Kidney epithelial cell (primary cell): ENCODE measurements at places on chromosomes 5 and 9. TPM values are rescaled to one million over a fixed set of nuclear protein-coding genes. Genes with fewer than 3 reads are reported as not detected.

- no peak for DNase-seq
These were observed 47.5 kb downstream of the SLC44A1 start for GRCh38 chr9:105291938-105292337.

DNA sequence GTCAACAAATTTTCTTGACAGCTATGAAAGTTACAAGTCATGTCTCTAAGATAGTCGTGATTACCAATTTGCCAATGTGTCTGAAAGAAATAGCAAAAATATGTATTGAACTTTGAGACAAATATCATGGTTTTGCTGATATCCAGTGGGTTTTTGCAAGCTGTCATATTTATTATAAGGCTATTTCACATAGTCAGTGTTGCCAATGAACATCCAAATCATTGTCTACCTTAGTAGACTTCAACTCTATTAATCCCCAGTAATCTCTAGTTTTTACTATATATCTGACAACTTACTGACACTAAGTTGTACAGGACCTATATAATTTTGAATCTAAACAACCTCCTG is 203.2 kb downstream of the TSSK1B start:
- no peak for DNase-seq

DNA sequence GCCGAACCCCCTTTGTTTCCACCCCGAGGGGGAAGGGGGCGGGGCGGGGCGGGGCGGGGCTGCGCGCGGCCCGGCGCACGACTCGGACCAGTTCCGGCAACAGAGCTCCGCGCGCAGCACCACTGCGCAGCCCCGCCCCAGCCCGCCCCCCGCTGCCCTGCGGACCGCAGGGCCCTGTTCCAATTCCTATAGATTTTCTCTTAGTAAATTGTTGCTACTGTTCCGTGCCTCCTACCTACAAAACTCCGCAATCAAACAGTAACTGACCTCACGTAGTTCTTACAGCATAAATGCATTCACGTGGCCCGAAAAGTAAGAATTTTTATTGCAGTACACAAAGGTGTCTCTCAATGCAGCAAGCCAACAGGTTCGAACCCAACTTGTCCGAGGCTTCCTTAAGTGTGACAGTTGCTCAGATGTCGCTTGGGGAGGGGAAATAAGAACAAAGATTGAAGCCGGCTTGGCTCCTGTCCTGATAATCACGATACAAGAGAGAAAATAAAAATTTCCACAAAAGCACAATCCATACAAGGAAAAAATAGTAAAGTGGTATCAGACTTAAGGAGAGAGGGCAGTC is 1.2 kb upstream of the RNF38 start:
- DNase-seq, result no peak

DNA sequence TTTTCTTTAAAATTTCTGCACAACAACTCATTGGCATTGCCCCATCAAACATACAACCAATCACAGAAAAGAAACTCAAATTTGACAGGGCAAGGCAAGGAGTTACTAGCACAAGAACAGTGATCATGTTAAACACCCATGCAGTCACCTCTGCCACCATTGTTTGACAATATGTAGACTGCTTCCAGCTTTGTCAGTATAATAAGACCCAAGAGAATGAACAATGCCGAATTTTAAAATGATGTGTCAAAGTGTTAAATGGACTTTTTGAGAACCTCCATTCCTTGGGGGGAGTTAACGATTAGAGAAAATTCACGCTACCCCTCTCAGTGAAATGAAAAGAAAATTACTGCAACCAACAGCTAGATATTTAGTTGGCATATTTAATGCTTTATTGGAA is 109.2 kb downstream of the SEMA6A start:
- no peak for DNase-seq

DNA sequence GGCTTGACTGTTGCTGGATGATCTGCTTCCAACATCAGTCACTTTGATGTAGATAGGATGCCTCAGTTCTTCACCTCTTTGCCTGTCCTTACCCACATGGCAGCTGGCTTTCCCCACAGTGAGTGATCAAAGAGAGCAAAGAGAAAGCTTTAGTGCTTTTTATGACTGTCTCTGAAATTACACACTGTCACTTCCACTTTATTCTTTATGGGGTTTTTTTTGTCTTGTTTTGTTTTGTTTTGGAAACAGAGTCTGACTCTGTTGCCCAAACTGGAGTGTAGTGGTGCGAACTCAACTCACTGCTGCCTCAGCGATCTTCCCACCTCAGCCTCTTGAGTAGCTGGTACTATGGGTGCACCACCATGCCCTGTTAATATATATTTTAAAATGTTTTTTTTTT is 32.4 kb upstream of the C5orf24 start:
- no peak for DNase-seq

DNA sequence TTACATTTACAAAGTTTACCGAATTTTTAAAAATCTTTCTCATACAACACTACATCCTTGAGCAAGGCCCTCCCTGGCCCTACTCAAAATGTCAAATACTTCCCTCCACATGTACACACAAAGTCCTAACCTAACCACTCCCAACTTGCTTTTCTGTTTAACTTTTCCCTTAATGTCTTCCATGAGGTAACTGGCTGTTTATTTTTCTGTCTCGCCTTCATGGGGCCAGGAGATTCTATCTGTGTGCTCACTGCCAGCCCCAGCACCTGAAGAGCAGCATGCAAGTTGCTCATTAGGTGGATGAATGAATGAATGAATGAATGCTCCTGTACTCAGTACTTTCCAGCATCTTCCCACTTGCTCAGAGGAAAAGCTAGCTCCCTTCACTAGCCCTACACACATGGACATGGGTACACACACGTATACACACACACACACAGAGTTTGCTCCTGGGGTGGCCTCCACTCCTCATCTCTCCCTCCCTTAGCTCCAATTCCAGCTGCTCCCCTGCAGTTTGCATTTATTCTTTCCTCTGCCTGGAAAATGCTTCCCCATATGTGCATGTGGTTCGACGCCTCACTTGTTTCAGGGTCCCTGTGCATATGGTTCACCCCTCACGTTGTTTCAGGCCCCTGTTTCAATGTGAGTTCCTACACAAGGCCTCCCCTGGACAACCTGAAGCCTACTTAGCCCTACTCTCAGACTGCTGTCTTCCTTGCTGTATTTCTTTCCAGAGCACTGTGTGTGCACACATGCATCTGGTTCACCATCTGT is 165.2 kb downstream of the ROR2 start:
- DNase-seq, result no peak

GRCh38 chr5:178784391-178784790 is 53.9 kb upstream of the ZNF354A start:
- DNase-seq, result no peak

GRCh38 chr9:98445576-98445975 is 190.1 kb upstream of the TBC1D2 start:
- no peak for DNase-seq

GRCh38 chr9:93576258-93577077 is at the start of gene PHF2:
PHF2 (plus strand) TSS chr9:93576584; CDS start chr9:93576774, 190 bp downstream.
- no peak for DNase-seq

DNA sequence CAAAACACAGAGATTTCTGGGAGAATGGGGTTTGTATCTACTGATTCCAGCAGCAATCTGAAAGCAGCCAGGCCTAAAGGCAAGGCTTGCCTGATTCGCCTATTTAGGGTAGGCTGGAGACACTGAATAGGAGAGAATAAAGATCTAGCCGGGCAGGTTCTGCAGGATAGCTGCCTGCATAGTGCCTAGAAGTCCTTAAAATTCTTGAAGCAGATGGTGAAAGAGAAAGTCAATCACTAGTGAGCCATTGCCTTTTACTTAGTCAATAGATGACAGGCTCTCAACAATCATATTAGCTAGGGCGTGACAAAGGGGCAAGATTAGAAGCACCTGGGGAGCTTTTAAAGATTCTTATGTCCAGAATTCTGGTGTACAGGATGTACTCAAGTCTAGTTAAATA is 522.7 kb downstream of the HTR1A start:
- DNase-seq, result no peak

DNA sequence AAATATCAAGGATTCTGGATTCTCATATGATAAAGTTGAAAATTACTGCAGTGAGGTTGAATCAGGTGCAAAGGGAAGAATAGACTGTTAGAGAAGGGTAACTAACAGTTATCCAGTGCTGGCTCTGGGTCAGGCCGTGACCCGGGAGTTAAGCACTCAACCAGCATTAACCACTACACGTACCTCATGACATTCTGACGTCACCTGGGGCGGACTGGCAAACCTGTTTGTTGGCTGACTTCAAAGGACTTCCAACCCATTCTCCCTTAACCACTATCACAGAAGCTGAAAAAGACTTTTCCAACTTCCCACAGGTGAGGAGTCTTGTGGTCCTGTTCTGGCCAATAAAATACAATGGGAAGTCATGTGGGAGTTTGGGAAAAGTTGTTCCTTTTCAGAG is 268.9 kb downstream of the ENC1 start:
- DNase-seq, result no peak

Gene RAB14
- 38.1 and 42.4 TPM in 2 replicates for total RNA-seq

Gene FAM169A
- total RNA-seq, result 16.3 and 18.8 TPM in 2 replicates

Gene TSLP
- total RNA-seq, result 0.29 and 0.68 TPM in 2 replicates

Gene DNAI1
- total RNA-seq, result not detected in 2 replicates
